Vagina (tissue), 2 donors: ENCODE measurements at places on chromosomes 3 and 15. TPM values are rescaled to one million over a fixed set of nuclear protein-coding genes. Genes with fewer than 3 reads are reported as not detected.

The SST gene
- 23.8 TPM for total RNA-seq

The RBP2 gene
- not detected for total RNA-seq

The COL7A1 gene
- total RNA-seq = 148 TPM

DNA sequence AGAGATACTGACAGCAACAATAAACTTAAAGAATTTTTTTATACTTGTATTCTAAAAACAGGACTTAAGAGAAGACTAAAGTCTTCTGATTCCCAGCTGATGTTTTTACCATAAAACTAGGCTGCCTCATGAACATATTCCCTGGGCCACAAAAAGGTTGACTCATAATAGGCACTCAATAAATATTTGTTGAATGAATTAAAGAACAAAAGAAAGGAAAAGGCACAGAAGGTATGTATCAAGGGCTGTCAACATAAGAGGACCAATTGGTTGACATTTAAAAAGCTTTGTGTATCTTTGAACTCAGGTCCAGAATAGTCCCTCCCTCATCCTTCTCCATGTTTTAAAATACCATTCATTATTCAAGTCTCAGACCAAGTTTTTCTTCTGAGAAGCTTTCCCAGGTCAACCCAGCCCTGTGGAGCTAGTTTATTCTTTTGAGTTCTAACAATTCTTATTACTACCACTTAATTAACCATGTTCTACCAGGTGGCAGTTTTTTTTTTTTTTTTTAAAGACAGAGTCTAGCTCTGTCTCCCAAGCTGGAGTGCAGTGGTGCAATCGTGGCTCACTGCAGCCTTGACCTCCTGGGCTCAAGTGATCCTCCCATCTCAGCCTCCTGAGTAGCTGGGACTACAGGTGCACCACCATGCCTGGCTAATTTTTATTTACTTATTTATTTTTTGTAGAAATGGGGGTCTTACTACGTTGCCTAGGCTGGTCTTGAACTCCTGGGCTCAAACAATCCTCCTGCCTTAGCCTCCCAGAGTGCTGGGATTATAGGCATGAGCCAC lies 17.5 kb upstream of the ARHGEF3 start:
- no peak for DNase-seq
- no peaks in the 10 kb centered on the region for H3K36me3 ChIP-seq
- no peaks in the 10 kb centered on the region for H3K27me3 ChIP-seq
- H3K4me3 ChIP-seq = no peak overlapping the region
- H3K4me1 ChIP-seq = peaks cover 3% of the 10 kb centered on the region
